ENCODE measurements at places on chromosomes 1 and 21.
A peak's percentile ranks its signal among the peaks of the same experiment; 100 is the strongest.

- DNase-seq = peak; percentile 79
Observed at GRCh38 chr1:1907098-1907736, 7.8 kb upstream of the CALML6 start.

GRCh38 chr1:116909512-116910378, at the start of gene PTGFRN:
Gene PTGFRN (plus strand): TSS chr1:116909916. CDS start chr1:116910204, 288 bp downstream.
- no peak for DNase-seq

GRCh38 chr1:230339033-230339432, 87.1 kb downstream of the PGBD5 start:
- no peak for DNase-seq

DNA sequence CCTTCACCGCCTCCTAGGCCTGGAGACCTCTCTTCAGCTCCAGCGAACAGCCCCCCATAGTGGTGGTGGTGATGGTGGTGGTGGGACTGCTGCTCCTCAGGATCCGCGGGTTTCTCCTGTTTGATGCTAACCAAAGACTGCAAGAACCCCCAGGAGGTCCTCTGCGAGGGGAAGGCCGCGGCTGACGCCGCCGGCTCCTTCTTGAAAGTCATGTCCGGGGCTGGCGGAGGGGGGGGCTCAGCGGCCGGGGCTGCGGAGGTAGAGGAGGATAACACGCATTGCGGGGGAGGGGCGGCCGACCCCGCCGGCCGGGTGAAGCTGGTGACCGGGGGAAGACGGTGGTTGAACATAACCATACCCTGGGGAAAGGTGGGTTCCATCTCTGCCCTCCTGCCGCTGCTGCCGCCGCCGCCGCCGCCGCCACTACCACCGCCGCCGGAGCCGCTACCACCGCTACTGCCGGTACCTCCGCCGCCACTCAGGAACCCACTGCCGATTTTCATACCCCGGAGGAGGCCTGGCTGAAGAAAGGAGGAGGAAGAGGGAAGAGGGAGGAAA, 554 bp downstream of the ZNF281 start:
- DNase-seq = peak; percentile 54

DNA sequence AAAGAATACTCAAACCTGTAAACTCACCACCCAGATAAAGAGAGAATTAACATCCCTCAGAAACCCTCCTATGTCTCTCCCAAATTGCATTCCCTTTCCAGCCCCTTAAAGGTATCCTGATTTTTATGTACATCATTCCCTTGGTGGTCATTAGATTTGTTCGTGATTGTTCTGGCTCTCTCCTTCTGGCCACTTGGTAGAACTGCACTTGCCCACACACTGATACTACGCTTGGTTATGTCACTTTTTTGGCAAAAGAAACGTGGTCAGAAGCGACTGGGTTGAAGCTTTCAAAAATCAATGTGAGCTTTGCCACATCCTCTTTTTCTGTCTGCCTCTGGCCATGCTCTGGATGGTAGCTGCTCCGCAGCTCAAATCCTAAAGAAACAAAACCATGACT, 76.3 kb downstream of the KRTAP19-8 start:
- no peak for DNase-seq

- no peak for DNase-seq
Observed at GRCh38 chr21:24628046-24628445, 979.2 kb downstream of the MRPL39 start.

DNA sequence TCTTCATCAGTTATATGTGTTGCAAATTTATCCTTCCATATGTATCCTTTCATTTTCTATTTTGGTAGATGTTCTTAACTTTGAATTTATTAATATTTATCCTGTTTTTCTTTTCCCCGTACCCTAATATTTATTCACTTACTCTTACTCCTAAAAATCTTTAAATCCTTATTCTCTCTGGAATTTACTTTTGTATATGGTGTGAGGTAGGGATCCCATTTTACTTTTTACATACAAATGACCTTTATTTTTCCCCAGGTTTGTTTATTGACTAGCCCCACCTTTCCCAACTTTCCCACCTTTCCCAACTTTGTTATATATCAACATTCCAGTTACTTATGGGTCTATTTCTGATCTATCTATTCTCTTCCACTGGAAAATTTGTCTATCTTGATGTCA, 21.7 kb upstream of the ADAR start:
- no peak for DNase-seq

DNA sequence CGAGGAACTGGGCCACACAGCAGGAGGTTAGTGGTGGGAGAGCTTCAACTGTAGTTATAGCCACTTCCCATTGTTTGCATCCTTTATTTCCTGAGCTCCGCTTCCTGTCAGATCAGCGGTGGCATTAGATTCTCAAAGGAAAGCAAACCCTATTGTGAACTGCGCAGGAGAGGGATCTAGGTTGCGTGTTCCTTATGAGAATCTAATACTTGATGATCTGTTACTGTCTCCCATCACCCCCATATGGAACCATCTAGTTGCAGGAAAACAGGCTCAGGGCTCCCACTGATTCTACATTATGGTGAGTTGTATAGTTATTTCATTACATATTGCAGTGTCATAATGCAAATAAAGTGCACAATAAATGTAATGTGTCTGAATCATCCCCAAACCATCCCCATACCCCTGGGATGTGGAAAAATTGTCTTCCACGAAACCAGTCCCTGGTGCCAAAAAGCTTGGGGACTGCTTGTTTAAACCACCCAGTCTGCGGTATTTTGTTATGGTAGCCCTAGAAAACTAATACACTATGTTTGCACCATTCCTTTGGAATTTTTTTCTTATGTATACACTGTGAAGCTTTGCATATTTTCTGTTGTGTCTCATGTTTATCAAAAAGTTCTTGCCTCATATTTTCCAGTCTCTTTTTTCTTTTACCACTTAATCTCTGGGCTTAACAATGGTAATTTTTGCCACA, 136.6 kb upstream of the IVNS1ABP start:
- no peak for DNase-seq

DNA sequence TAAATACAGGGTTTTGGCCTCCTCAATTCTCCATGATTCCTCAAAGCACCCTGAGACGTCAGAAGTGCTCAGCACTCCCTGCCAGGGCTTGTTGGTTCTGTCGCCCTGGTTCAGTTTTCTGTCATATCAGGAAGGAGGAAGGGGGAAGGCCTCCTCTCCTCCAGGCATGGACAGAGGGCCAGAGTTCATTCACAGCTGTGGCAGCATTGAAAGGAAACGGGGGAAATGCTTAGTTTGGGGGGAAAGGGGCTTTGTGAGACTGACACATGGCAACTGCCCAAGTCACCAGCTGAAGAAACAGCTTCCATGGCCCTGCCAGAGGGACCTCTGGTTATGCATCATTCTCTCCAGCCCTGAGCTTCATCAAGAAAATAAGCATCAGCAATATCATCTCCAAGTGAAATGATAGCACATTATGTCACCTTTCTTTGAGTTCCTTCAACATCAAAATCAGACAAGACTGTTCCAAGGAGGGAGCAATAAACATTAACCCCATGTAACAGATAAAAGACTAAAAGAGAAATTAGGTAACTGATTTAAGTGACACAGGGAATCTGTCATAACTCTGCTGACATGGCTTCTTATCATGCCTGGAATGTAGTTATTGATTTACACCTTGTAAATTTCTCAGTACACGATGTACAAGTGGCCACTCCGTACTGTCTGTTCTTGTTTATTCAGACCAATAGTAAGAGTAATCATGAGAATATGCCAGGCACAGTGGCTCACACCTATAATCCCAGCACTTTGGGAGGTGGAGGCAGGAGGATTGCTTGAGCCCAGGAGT, 103.2 kb upstream of the SLC25A33 start:
- no peak for DNase-seq

DNA sequence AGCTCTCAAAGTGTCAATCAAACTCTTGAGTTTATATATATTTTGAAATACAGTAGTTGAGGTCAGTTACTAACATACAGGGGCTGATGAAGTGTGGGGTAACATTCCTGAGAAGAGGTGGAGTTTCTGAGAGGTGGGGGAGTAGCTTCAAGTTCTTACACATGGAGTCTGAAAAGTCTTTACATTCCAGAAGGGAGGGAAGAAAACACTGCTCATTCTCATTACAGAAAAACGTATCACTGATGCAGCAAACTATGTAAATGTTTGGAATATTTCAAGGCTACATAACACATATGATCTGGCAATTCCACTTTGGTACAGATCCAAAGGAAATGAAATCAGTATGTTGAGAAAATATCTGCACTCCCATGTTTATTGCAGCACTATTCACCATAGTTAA, 1065.8 kb upstream of the B3GALT2 start:
- no peak for DNase-seq

GRCh38 chr1:195851804-195852203, 756.4 kb downstream of the KCNT2 start:
- no peak for DNase-seq

DNA sequence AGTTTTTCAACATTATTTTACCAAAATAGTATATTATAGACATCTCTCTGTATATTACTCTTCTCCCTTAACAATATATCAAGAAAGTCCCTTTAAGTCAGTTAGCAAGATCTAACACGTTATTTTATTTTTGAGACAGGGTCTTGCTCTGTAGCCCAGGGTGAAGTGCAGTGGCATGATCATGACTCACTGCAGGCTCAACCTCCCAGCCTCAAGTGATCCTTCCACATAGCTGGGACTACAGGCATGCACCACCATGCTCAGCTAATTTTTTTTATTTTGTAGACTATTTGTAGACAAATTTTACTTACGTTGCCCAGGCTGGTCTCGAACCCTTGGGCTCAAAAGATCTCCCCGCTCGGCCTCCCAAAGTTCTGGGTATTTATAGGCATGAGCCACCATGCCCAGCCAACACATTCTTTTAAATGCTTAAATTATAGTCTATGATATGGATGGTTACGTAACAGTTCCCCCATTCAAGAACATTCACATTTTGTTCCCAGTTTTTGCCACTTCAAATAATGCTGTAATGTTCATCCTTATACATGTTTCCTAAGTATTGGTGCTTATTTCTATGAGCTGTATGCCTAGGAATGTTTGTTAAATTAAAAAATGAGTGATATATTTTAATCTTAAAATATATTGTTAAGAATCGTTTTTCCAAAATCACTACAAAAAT, 70.4 kb downstream of the TUT4 start:
- no peak for DNase-seq

DNA sequence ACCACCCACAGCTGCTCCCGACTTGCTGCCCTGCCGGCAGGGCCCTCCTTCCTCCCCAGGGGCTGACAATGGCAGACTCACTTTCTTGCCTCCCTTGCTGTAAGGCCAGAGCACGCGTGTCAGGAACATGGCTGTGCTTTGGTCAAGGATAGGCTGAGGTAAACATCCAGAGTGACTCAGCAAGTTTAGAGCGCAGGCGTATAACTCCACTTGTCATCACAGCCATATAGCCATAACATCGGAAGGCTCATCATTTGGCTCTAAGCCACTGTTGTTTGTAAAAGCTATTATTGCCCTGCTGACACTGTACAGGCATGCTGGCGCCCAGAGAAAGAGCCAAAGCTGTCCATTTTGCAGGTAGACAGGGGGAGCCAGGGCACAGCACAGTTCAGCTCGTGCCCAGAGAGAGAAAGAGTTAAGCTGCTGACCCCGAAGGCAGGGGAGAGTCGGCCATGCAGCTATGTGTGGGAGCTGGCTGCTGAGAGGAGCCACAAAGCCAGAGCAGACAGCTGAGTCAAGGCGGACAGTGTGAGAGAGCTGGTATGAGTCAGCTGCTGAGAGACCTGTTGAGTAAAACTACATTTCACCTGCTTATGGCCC, 60.6 kb downstream of the GNG4 start:
- DNase-seq = no peak

- peak; percentile 30 for DNase-seq
Observed at GRCh38 chr1:200226268-200226968, 183.4 kb downstream of the ZNF281 start.

GRCh38 chr21:31397515-31397926, 53.5 kb upstream of the TIAM1 start:
- DNase-seq = no peak

GRCh38 chr1:8015036-8015808, 10.9 kb downstream of the ERRFI1 start:
- DNase-seq = peak; percentile 64

DNA sequence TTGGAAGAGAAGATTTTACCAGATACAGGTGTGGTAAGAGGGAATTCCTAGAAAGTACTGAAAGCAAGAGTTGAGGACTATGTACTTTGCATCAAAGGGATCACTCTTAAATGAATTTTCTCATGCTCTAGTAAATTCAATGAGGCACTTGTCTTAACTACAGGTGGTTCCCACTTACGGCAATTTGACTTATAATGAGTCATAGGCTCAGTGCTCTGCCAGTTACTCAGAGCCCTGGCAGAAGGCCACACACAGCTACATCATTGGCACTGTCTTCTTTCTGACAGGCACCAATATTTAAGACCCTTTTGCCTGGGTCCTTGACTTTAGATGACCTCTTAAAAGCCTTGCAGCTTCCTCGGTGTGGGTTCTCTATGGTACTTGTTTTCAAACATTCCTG, 15.9 kb upstream of the ADAMTS5 start:
- no peak for DNase-seq

DNA sequence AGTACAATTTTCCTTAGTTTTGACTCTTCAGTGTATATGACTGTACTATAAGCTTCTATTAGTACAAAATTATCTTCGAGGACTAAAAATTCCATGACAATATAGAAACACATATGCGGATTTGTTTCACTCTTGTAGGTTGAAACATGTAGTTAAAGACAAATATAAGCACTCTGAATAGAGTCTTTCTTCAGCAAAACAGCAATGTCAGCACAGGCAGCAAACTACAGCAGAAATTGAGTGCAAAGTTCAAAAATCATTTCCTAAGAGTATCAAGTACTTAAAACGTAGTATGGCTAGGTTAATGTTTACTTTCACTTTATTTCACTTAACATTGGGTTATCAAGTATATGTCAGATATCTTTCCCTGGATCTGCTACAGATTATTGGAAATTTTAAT, 106.7 kb downstream of the FAF1 start:
- no peak for DNase-seq

DNA sequence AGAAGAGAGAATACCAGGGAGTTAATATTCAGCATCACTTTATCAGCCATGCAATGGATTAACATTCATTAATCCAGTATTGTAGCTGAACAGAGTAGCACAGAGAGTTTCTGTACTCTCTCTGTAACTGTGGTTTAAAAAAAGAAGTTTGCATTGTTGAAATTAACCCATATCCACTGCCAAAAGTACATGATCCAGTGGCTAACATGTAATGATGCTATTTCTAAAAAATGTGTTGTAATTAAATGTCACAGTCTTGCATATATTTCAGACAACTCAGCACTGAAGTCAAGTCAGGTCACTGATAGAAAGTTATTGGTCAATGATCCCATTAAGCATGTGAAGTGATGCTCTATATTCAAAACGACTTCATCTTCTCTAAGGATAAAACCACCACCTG, 141.3 kb downstream of the NRIP1 start:
- DNase-seq = no peak

- DNase-seq = no peak
Observed at GRCh38 chr1:243851765-243852164, 1.7 kb upstream of the AKT3 start.

DNA sequence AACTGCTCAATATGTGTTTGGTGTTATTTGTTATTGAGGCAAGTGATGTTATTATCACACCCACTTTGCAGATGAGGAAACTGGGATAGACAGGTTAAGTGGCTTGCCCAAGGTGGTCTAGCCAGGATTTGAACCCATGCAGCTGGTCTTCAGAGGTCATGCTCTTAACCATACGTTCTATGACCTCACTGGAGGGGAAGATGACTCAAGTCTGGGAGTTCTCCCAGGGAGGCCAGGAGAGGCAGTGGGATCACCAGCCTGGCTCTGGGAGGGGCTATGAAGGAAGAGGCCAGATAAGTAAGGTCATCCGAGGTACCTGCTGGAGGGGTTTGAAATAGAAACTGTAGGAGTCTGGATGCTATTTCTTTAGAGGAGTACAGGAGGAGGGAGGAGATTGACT, 95.3 kb downstream of the NAV1 start:
- no peak for DNase-seq

All from GM12865 (cell line).